ENCODE measurements at places on chromosomes 12 and 14. TPM values are rescaled to one million over a fixed set of nuclear protein-coding genes. Genes with fewer than 3 reads are reported as not detected.

DNA sequence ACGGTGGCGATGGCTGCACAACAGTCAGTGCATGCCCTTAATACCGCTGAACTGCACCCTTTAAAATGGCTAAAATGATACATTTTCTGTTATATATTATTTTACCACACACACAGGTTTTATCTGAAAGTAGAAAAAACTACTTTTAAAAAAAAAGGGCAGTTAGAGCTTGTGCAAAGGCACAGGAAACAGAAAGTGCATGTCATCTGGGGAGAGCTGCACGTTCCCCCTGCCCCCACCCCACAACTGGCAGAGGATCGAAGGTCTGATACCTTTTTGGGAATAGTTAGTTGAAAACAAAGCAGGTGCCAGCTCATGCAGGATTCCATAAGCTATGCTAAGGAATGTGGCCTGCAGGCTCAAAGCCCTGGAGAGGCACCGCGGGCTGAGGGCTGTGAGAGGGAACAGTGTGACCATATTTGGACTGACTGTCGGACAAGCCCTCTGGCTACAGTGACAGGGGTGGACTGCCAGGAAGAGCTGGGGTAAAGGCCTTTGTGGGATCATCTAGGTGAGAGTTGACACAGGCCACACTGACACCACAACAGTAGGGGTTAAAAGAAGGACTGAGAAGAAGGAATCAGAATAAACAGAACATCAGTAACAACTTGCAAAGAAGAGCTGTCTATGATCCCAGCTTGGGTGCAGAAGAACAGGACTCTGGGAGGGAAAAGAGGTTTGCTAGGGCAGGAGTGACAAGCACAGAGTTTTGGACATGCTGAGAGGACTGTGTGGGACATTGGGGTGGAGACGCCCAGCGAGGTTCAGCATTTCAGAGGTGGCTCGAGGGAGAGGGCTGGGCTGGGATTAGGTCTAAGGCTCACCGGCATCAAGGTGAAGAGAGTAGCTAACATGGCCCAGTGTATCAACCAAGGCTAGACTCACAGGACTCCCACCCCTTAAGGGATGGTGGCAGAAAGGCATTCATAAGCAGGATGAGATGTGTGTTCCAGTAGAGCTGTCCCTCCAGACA lies 54.6 kb downstream of the ACTN1 start:
- DNase-seq, result peak; percentile 33

HPD gene
- not detected for total RNA-seq

- no peak for DNase-seq
These were observed 1.6 kb downstream of the CD9 start for GRCh38 chr12:6201826-6202225.

DNA sequence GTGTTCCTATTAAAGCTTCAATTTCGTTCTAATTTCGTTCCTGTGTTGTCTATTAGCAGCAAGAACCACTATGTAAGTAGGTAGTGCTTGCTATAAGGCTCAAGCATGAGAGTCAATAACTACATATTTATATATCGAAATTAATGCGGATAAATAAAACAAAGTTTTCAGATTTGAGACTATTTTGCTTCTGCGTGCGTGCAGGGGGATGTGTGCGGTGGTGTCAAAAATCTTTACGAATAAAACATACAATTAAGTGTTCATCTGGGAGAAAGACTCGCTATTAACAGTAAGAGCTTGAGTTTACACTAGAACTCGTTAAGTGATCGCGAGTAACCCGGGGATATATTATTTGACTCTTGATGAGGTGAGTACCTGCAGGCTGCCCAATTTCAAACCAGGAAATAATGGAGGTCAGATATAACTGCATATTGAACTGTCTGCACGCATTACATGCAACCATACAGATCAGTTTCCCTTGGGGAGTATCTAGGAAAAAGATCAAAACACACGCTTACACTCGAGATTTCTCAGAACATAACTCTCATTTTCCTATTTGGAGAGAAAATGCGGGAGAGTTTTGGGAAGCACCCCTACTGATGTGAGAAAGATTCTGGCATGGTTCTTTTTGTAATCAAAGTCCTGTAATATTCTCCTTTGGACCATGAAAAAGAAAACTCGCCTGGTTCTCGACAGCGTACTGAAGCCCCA lies 813 bp downstream of the TWF1 start:
- DNase-seq, result peak; percentile 22

DNA sequence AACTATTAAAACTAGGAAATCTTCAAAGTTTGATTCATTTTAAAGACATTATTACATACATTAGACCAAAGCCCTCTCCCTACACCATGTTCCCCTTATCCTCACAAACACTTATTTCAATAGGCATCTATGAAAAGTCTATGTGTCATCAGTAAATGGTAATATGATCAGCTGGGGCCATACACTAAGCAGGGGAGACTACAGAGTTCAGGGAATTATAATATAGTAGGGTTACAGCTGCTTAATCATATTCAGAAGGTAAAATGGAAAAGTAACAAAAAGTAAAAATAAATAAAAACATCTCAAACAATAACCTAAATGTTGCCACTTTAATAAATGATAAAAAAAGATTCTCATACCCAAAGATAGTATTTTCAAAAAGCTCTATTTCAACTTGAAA lies 29.1 kb downstream of the PAWR start:
- no peak for DNase-seq

TSHR gene
- 13.0 TPM for total RNA-seq

DNA sequence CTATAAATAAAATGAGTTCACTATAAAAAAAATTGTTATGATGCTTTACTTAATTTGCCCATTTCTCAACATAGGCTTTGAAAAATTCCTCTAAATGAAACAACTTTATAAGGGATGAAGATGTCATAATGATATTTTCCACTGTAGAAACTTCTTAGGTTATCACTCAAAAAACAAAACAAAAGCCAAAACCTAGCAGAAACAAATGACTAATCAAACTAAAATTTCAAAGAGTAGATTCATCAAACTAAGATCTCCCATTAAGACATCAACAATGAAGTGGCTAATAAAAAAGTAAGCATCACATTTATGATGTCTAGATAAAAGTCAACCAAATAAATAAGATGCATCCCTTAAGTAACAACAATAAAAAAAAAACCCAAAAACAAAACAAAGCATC lies 36.9 kb upstream of the TTC7B start:
- no peak for DNase-seq

- peak; percentile 48 for DNase-seq
These were observed 30.4 kb downstream of the DLGAP5 start for GRCh38 chr14:55160989-55161388.

DNA sequence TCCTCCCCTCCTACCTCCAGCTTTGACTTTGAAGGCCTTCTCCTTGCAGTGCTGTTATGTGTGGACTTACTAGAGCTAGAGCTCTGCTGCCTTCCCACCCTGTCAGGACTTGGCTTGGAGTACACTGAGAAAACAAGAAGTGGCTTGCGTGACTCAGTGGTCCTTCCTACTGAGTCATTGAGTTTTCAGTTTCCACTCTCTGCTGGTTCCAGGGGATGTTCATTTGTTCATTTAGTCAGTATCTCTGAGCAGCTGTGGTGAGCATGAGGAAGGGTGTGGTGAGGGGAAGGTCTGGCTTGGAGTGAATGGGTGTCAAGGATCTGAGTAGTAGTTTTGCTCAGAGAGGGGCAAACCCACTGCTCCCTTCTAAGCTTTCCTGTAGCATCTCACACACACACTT lies 17.2 kb upstream of the ELK3 start:
- DNase-seq, result no peak

DNA sequence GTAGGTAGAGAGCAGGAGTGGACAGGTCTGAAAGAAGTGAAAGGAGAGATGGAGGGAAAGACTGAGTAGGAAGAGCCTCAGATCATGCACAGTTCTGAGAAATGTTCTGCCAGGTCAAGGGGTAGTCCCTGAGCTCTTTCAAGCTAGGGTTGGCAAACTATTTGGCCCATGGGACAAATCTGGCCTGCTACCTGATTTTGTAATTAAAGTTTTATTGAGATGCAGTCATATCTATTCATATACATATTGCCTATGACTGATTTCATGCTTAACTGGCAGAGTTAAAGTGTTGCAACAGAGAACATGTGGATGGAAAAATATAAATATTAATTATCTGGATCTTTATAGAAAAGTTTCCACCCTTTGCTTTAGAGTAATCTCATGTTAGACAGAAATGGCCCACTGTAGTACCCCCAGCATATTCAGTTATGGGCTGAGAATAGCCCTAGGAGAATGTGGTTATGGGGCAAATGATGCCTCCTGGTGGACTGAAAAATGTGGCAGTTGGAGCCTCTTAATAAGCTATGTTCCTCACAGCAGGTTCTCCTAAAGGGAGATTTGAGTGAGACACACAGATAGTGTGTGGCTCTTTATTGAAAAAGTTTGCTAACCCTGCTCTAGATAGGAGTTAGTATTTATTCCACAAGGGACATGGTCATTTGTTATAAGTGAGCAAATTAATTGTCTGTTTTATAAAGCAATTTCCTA lies 476.9 kb downstream of the LRIG3 start:
- peak; percentile 27 for DNase-seq

- DNase-seq, result no peak
These were observed 13.3 kb downstream of the BDKRB1 start for GRCh38 chr14:96269359-96269710.

- no peak for DNase-seq
These were observed 2.6 kb upstream of the FBRSL1 start for GRCh38 chr12:132487311-132487741.

DNA sequence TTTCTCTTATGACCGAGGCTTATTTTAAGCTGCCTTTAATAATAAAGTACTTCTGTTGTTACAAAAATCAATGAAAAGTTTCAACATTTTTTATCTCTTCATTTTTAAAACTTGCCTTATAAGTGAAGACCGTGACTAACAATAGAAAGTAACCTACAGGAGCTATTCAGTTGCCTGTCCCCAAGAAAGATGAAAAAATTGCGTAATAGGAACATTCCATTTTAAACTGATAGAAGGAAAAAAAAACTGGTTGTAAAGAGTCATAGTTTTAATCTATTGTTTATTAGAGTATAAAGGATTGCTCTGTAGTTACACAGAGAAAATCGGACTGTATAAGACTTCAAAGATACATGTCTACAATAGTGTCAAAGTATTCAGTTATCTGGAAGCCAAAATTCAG lies 83.3 kb downstream of the DAAM1 start:
- DNase-seq, result no peak

KRT4 gene
- total RNA-seq, result 77.5 TPM

DNA sequence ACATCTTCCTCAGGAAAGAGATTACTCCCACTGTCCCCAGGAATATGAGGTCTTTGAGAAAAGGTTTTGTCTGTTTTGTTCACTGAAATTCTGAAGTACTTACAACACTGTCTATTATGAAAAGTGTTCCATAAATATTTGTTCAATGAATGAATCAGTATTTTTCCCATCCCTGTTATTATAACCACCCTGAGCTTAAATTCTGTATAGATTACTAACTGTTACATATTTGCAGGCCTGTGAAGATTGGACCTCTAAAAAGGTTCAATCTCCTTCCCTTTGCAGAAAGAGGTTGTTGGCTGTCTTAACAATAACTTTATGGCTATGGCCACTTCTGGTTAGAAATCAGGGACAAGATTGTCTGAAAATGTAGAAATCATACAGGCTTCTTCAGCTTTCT lies 174.5 kb upstream of the NPAS3 start:
- DNase-seq, result no peak

DNA sequence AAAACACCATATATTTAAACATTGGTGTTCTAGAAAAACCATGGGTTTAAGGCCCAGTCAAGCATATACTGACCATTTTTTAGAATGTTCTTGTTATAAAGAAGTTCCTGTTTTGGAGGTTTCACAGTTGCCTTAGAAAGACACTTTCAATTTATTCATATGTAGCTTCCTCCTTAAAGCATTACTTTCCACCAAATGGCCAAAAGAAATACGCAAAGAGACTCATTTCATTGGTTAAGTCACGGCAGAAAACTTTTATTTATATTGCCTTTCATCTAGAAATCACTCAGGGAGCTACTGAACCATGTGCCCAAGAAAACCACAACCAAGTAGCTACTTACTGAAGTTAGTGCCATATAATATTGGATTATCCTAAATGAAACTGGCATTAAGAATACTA lies 40.0 kb downstream of the MYBPC1 start:
- no peak for DNase-seq

RHOJ gene
- 4.8 TPM for total RNA-seq

- no peak for DNase-seq
These were observed 268.3 kb downstream of the NPAS3 start for GRCh38 chr14:33206981-33207380.

SOAT2 gene
- total RNA-seq, result not detected

- DNase-seq, result peak; percentile 98
These were observed at the start of gene UNG for GRCh38 chr12:109097435-109098182. TSS of gene UNG (plus strand) at chr12:109097597. CDS start at chr12:109097680, 83 bp downstream.

DNA sequence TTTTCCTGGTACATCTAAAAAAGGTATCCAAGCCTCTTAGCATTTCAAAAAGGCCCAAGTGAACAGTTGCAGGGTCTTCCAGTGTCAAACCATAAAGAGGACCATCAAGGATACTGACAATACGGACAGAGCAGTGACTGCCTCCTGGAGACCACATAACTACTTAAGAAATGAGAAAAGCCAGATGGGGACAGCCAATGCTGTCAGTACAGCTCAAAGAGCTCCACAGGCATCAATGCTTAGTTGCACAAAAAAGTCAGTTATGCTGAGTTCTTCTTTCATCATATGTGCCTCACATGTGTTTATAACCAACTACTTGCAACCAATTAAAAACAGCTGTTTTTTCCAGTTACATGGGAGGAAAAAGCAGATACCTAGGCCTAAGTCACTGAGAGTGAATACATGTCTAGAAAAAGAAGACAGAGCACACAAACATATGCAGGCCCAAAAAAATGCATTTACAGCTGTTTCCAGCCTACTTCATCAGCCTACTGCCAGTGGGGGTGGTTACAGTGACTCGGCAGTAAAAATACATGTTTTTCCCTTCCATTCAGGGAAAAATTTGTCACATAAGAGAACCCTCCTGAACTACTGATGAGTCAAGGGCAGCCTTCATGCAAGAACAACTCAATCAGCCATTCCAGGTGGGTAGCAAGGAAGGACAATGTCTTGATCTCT lies 84.0 kb downstream of the DCAF5 start:
- DNase-seq, result peak; percentile 74

DNA sequence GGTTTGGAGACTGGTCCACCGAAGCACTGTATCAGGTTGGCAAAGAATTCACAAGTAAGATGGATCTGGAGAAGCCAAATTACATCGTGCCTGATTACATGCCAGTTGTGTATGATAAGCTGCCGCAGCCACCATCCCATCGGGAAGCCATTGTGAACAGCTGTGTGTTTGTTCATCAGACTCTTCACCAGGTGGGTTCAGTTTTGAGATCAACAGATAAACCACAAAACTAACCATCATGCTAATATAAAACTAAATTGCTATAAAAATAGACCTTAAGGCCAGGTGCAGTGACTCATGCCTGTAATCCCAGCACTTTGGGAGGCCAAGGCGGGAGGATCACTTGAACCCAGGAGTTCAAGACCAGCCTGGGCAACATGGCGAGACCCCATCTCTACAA lies 58.9 kb downstream of the HSP90AA1 start:
- no peak for DNase-seq

DEGS2 gene
- total RNA-seq, result not detected

DNA sequence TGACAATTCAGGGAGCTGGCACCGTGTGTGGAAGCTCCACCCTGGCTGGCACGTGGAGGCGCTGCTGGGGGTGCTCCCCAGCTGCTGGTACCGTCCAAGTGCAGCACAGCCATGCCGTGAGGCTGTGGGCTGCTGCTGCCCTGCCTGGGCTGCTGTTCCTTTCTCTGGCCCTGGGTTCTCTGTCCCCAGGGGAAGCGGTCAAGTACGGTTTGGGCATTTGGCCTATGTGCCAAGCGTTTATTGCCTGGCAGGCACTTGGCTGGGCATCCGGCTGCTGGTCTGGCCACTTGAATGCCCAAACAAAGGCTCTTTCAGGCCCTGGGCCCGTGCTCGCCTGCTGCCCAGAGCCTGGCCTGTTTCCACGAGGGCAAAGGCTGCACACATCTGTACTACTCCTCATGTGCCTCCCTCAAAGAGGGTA lies 39.6 kb downstream of the RHOF start:
- DNase-seq, result no peak

- DNase-seq, result no peak
These were observed 1212.9 kb downstream of the BCL11B start for GRCh38 chr14:98059106-98059505.
